ENCODE measurements at places on chromosomes 5 and 9.

- no peak for DNase-seq
Measured at GRCh38 chr9:108166519-108166918, 677.0 kb upstream of the KLF4 start.

- DNase-seq, result no peak
Measured at GRCh38 chr9:561427-561826, 280.1 kb upstream of the DMRT1 start.

GRCh38 chr5:2094616-2094995 is 211.9 kb upstream of the IRX4 start:
- no peak for DNase-seq

DNA sequence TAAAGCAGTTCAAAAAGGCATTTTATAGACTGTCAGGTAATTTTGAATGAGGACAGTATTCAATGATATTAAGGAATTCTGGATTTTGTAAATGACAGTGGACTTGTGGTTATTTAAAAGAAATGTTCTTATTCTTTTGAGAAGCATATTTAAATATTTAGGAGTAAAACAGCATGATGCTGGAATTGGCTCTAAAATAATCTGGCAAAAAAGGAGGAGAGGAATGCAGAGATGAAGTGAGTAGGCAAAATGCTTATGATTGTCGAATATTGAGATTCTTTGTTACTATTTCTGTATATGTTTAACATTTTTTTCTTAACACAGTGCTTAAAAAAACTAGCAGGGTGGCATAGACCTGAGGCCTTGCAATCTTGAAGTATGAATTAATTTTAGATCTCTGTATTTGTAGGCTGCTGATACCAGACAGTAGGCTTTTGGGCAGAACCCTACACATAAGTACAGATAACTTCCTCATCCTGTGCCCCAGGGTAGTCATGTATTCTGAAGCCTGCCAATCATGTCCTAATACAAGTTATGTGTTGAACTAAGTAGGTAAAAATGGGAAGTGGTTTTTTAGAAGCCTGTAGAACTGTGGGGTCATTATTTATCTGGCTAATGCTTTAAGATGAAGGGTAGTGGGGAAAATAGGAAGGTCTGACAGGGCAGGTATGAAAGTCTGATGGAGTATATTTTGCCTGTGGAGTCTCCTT is 9.4 kb downstream of the CD180 start:
- no peak for DNase-seq

GRCh38 chr5:172452398-172453205 is 1.7 kb downstream of the SH3PXD2B start:
- peak; percentile 38 for DNase-seq

DNA sequence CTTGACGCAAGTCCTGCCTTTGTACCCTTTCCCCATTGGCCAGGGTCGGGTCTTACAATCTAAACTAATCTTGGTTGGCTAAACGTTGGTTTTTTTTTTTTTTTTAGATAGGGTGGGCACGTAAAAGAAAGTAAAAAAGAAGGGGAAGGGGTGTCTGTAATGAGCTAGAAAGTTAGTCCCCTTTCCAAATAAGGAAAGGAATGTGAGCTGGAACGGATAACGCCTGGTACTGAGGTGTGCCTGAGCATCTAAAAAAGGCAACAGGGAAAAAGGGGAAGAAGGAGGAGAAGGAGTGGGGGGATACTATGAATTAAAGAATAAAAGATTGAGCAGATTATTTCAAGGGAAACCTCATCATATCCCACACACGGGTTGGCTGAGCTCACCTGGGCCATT is 66.2 kb upstream of the IL17B start:
- DNase-seq, result no peak

DNA sequence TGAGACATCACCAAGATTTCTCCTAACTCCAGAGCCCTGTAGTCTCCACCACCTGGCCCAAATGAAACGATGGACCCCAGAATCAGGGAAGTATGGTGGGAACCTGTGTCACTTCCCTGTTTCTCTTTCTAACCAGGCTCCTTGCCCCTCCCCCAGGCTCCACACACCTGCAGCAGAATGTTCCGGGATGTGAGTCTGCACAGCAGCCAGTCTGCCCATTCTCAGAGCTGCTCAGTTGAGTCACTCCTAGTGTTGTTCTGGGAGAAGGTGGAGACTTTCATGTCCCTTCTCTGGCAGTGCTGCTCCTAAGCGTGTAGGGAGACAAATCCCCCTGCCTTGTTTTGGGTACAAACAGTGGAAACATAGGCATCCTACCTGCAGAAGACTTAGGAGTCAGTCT is 76.0 kb upstream of the XPA start:
- DNase-seq, result no peak

GRCh38 chr5:84191281-84191680 is 193.4 kb downstream of the EDIL3 start:
- no peak for DNase-seq

DNA sequence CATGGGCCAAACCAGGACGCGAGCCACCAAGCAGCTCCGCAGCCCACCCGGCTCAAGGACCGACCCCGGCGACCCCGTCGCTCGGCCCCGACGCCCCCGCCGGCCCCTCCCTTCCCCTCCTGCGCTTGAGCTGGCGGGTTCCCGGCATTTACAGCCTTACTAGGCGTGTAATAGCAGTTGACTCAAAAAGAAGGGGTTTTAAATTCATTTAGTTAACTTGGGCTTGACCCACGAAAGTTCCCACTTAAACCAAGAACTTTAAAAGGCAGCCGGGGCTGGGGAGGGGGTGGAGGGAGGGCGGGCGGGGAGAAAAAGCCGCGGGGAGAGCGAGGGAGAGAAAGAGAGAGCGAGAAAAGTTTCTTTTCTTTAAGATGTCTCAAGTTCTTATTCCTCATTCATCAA is 636 bp downstream of the PRDM12 start:
- DNase-seq, result no peak

DNA sequence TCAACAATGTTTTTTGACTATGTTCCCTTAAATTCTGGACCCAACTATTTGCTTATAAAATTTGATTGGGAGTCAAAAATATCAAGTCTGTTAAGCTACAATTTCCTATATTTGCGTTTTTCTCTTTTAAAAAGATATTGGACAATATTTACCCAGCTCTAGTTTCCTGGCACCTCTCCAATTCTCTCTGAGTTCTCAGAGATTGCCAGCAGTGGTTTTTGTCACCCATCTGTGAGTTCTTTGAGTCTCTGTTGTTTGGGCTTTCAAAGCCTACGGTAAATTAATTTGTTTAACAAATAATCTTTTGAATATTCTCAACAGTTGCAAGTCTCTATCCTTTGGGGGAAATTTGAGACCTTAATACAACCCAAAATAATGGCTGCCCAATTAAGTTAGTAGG is 174.2 kb upstream of the PUM3 start:
- peak; percentile 43 for DNase-seq

- no peak for DNase-seq
Measured at GRCh38 chr9:124302921-124303320, 45.2 kb downstream of the NEK6 start.

- DNase-seq, result no peak
Measured at GRCh38 chr9:21936161-21936560, 58.0 kb downstream of the CDKN2A start.

DNA sequence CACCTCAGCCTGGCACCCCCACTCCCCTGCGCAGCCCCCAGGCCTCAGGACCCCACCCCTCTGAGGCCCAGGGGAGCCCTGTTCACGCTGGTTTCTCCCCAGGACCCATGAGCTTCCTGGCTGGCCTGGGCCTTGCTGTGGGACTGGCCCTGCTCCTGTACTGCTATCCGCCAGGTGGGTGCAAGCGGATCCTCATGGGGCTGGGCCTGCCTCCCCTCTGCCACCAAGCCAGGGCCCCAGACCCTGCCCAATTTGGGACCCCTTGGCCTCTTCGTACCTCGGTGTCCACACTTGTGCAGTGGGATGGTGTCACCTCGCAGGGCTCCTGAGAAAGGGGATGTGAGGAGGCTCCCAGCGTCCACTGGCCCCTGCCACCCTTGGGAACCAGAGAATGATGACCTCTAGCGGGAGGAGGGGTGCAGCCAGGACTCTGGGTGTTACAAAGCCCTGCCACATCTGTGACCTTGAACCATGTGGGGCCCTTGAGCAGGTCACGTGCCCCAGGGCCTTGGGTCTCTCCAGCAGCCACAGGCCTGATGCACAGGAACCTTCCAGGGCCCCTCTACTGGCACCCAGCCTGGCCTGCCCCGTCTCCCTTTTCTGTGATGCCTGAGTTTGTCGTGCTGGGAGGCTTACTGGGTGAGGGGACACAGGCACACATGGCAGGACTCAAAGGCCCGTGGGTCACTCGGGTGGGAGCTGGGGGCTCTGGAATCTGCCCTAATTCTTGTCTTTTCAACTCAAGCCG is 16.3 kb downstream of the CARD19 start:
- DNase-seq, result no peak

DNA sequence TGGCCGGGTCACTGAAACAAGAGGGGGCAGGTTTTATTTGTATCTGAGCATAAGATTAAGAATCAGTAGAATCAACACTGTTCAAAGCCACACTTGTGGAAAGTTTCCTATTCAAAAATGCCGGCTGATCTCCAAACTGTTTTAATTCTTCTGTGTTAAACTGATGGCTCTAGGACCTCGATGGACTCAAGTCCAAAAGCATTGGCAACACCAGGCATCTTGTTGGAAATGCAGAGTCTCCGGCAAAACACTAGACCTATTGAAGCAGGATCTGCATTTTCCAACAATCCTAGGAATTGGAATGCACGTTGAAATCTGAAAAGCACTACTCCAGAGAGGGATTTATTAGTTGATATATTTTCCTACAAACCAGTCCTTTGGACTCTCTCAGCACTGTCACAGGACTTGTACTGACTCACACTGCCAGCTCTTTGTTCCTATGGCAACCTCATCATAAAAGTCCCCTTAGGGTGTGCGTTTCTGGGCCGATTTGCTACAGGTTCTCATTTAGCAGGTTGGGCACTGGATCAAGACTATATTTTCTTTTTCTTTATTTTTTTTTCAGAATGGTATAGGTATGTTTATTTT is 48.1 kb upstream of the PCA3 start:
- DNase-seq, result peak; percentile 57

- DNase-seq, result no peak
Measured at GRCh38 chr9:87461256-87461655, 36.4 kb upstream of the DAPK1 start.

DNA sequence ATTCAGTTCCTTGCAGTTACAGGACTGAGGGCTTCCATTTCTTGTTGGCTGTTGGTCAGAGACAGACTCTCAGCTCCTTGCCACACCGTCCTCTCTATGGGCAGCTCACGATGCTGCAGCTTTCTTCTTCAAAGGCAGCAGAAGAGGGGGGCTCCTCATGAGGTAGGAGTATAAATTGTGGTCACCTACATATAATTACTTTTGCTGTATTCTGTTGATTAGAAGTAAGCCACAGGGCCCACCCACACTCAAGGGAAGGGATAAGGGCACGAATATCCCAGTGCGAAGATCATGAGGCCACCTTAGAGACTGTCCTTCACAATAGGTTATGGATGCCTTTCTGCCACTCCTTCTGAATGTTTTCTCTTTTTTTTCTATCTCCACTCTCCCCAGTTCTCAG is 43.7 kb upstream of the OSMR start:
- no peak for DNase-seq

DNA sequence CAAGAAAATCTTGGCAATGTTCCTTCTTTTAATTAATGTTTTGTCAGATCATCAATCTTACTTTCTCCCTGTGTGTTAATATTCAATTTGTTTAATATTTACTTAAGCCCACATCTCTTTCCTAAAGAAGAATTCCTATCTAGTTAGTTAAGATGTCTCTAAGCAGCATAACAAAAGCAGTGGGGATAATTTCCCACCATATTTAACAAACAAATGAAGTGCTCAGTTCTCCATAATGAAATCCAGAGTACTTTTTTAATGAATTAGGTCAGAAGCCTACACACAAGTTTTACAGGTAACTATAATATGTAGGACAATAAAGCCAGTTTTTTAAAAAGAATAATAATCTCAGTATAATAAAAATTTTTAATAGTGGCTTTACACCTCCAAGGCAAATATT is 1918.8 kb downstream of the EFNA5 start:
- no peak for DNase-seq

DNA sequence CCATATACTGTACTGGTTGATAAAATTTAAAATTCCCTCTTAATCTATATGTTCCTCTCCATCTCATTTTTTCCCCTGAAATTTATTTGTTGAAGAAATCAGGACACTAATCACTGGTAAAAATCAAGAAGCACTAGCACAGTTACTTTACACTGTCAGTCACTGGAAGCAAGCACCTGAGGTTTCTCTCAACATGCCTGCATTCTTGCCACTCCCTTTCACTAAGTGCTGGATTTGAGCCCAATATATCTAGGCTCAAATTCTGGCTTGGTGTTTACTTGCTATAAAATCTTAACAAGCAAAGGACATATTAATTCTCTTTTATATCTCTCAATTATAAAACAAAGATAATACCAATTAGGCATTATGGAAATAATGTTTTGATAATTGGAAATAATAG is 58.6 kb downstream of the DIAPH1 start:
- DNase-seq, result peak; percentile 63

- no peak for DNase-seq
Measured at GRCh38 chr9:135300346-135301141, 179.0 kb upstream of the PPP1R26 start.

DNA sequence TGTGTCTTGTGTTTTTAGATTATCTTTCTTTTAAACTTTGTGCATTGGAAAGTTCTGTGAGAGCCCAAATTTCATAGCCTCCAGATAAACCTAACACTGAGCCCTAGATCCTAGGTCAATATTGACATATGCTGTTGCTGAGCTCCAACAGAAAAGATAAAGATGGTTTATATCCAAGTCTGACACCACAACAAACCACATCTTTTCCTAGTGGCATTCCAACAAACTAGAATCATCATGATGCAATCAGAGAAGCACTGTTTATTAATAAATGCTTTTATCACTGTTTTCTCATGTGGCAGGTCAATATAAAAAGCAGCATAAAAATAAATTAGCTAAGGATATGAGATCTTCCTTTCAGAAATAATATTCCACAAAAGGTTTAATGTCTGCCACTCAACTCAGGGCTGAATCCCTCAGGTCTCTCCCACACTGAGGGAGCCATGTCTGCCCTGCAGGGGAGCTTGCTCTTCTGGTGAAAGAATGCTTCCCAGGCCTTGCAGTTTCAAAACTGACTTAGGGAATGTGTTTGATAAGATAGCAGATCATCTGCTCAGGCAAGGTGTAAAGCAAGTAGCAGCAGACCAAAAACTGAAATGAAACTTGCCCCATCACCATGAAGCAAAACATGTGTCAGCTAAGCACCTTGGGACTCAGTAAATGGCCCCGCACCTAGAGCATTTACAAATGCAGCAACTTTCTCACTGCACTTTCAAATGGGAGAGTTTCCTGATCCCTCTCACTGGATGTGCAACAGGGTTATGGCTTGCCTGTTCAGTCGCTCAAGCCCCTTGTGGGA is 493.0 kb downstream of the AGTPBP1 start:
- no peak for DNase-seq

GRCh38 chr5:170448221-170448620 is 55.6 kb upstream of the KCNIP1 start:
- DNase-seq, result no peak

GRCh38 chr9:77896938-77897667 is 134.5 kb downstream of the GNAQ start:
- no peak for DNase-seq

- peak; percentile 70 for DNase-seq
Measured at GRCh38 chr5:116573702-116574366, 789 bp downstream of the SEMA6A start.

- peak; percentile 90 for DNase-seq
Measured at GRCh38 chr9:136160381-136160841, 41.7 kb upstream of the TMEM250 start.
